ENCODE measurements at places on chromosomes 3 and 15.
A peak's percentile ranks its signal among the peaks of the same experiment; 100 is the strongest.

- DNase-seq: no peak
Measured at GRCh38 chr15:31336593-31337295, 10.1 kb downstream of the KLF13 start.

DNA sequence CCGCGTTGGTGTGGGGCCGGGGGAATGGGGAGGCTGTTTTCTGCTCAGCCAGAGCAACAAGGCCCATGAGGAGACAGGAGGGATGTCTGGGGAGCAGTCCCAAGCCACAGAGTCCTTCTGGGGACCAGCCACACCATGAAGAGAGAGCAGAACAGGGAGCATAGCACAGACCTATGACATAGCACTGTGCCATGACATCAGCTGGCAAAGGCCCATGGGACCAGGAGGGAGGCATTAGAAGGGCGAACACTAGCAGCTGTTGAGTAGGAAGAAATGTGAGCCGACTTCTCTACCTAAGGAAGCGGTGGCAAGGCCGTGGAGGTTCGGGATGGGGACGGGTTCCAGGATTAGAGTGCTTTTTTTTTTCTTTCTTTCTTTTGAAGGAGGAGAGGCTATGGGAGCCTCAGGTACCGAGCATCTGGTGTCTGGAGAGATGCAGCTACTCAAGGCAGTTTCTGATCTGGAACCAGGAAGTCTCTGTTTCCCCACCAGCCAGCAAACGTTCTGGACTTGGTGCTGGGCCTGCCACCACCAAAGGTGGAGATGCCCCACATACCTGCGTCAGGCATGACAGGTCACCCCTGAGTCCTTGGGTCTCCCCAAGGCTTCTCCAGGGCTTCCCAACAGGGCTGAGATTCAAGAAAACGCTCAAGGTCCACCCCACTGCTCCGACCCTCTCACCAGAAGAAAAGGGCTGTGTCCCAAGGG is 77.3 kb upstream of the CGNL1 start:
- DNase-seq: no peak

GRCh38 chr3:53126601-53127000 is 3.6 kb downstream of the RFT1 start:
- DNase-seq: no peak

DNA sequence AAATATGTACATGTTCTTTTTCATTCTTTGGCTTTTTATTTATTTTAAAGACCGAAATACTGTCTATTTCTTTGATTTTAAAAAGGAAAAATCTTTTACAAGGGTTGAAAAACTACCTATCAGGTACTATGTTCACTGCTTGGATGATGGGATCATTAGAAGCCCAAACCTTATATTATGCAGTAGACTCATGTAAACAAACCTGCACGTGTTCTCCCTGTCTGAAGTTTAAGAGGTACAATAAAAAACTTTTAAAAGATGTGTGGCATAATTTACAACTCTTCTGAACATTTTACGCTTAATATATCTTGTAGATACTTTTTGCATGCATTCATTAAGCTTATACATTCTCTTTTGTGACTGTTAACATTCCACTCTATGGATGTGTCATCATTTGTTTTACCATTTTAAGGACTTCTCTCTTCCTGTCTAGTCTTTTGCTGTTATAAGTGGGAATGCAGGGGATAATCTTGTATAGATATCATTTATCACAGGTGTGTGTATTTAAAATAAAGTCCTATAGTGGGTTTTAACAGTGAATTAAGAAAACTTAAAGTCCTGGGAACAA is 6.2 kb downstream of the MGA start:
- no peak for DNase-seq

GRCh38 chr3:54814224-54814623 is 113.6 kb downstream of the LRTM1 start:
- DNase-seq: no peak

GRCh38 chr3:53812434-53812833 is 33.8 kb downstream of the CHDH start:
- DNase-seq: no peak

GRCh38 chr3:159128628-159129027 is 326.8 kb downstream of the MFSD1 start:
- no peak for DNase-seq

DNA sequence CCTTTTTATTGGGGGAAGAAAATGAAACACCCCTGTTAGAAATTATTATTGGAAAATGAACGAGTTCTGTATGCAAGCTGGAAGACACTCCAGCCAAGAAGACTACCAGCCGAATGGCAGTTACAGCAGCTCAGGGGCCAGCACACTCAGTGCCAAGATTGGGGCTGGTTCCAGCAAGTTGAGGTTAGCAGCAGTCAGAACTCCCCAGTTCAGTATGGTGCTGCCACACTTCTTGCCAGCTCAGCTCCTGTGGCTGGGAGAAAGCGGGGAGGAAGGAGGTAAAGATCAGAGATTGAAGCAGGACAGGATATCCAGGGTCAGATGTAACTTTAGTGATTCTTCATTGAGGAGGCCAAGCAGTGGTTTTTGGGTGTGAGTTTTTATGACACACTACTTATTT is 280.2 kb upstream of the NR2E3 start:
- no peak for DNase-seq

GRCh38 chr3:95705786-95706418 is 1108.5 kb upstream of the EPHA6 start:
- DNase-seq: no peak

DNA sequence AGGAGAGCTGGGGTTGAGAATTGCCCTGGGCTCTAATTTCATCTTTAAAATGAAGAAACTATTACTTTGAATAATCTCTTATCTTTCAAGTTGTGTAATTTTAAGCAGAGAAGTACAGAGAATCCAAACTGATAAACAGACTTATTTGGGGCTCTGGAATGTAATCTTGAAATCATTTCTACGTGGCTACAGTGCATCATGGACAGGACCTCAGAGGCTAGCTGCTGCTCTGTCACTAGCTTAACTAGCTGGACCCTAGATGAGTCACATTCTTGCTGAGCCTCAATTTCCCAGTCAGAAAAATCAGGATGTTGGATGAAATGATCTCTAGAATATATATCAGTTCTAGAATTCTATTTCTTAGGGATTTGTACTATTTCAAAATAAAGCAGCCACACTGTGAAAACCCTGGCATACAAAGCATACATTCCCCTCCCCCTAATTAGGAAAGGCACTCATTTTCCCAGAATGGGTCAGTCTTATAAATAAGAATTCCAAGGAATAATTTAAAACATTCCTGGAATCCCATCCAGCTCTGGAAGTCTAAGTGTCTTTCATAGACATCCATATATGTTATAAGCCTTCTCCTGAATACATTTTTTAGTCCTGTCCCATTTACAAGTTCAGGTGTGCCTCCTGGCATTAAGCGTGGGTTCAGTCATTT is 47.2 kb downstream of the RASGRP1 start:
- no peak for DNase-seq

GRCh38 chr3:64278625-64279024 is 53.4 kb upstream of the PRICKLE2 start:
- no peak for DNase-seq

DNA sequence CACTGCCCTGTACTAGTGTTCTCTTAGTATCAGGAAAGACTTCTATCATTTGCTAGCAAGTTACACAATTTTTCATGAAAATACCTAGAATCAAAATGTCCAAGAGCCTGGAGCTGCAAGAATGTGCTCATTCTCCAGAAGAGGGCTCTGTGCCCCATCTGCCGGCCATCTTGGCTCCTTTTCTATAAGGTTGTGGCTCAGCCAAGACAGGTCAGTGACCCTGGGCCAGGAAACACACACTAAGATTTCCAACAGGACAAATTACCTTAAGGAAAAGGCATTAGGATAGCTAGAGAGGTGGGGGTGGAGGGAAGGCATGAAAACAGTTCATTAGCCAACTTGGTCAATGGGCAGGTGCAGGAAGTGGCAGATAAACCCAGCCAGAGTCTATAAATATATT is 20.7 kb downstream of the TIMP4 start:
- no peak for DNase-seq

GRCh38 chr3:47892286-47893040 is 89.5 kb downstream of the DHX30 start:
- no peak for DNase-seq

DNA sequence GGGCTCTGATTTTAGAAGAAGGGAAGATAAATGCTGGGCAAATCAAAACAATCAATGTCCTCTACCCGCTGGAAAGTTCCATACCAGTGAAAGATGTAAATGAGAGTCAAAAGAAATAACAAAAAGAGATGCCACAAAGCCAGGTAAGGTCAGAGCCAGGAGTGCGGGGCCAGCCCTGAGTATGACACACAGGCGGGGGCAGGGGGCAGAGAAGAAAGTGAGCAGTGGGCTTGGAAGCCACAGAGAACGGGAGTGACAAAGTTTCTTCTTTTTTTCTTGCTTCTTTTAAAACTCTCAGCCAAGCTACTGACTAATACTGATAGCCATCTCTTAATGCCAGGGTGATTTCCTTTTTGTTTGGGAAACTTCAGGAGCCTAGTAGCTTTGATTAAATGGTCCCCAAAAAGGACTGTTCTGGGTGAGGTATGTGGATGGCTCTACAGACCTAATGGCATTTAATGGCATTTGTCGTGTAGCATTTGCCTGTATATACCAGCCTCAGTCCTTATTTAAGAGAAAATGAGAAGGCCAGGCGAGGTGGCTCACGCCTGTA is 23.1 kb upstream of the TSEN2 start:
- DNase-seq: no peak

DNA sequence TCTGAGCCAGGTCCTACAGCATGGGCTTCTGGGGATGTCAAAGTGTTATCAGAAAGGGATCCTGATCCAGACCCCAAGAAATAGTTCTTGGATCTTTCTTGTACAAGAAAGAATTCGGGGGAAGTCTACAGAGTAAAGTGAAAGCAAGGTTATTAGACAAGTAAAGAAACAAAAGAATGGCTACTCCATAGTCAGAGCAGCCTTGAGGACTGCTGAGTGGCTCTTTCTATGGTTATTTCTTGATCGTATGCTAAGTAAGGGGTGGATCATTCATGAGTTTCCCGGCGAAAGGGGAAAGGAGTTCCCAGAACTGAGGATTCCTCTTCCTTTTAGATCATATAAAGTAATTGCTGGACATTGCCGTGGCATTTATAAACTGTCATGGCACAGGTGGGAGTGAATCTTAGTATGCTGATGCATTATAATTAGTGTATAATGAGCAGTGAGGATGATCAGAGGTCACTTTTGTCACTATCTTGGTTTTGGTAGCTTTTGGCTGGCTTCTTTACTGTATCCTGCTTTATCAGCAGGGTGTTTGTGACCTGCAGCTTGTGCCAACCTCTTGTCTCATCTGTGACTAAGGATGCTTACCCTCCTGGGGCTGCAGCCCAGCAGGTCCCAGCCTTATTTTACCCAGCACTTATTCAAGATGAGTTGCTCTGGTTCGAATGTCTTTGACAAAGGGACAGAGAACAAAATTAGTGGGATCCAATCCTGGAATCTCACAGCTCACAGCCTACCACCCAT is 41.0 kb downstream of the CRYGS start:
- no peak for DNase-seq

GRCh38 chr3:48273594-48274211 is 32.8 kb downstream of the ZNF589 start:
- DNase-seq: no peak

- no peak for DNase-seq
Measured at GRCh38 chr3:17583530-17583929, 158.9 kb downstream of the TBC1D5 start.

GRCh38 chr3:116474801-116475200 is 29.5 kb upstream of the LSAMP start:
- DNase-seq: no peak

- DNase-seq: no peak
Measured at GRCh38 chr15:68729789-68730411, 90.8 kb downstream of the ANP32A start.

GRCh38 chr3:42640129-42640528 is 13.4 kb upstream of the ZBTB47 start:
- DNase-seq: no peak

- DNase-seq: no peak
Measured at GRCh38 chr3:4935347-4935746, 43.9 kb upstream of the BHLHE40 start.

DNA sequence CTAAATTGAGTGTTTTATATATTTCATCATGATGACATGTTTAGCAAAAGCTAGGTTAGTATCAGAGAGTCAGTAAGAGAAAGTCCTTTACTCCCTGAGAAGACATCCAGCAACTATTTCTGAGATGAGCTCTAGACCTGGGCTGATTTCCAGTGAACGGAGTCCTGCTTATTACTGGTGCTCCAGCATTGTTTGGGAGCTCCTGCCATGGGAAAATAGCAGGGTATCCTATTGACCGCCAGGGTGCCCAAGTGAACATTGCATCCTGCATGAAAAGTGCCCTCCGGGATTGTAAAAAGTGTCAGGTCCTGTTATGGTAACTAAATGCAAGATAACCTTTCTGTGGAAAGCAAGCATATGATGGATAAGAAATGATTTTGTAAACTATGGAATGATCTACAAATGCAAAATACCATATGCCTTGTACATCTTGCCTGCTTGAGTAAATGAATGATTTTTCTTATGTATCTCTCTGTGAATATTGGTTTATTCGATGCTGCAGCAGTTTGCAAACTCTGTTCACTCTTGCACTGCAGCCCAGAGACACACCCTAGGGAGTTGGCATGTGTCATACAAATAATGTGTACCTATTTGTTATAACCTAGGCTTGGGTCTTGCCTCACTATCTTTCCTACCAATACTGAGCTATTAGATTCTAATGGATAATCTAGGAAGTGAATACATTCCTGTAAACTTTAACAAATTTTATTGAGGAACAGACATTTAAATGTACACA is 96.7 kb downstream of the IL5RA start:
- DNase-seq: no peak

DNA sequence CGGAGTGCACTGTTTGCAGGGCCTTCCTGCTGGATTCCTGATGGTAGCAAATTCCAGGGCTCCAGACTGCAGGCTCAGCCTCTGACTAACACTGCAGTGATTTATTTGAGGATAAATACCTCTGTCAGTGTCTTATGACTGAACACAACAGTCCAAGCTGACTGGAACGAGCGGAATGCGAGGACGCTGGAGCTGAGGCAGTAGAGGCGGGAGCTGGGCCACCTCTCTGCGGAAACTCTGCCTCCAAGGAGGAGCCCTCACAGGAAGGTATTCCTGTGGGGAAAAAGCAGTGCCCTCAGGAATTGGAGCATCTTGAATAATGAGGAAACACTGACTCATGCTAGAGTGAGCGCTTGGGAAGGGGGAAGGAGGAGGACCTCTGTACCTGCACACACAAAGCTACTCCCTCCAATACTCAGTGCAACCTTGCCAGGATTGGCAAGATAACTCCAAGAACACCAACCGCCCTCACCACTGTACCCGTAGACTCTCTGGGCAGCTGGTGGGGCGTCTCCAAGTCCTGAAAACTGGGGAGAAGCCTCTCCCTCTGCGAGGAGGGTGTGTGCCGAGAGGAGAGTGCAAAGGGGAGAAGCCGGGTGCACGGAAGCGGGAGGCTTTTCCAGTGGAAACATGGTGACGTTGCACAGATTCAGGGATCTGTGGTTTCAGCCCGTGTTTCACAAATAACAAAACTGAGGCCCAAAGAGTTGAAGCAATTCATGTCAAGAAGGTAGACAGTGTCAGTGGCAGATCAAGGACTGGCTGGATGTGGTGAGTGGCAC is 43.0 kb downstream of the VGLL4 start:
- peak; percentile 83 for DNase-seq

GRCh38 chr3:77171026-77171425 is 131.1 kb downstream of the ROBO2 start:
- DNase-seq: no peak

Data from left renal pelvis (tissue), 4 donors.